ENCODE measurements at places on chromosomes 3 and 15.

GRCh38 chr15:39094116-39094515 is 486.8 kb upstream of the THBS1 start:
- peak; percentile 54 for DNase-seq

DNA sequence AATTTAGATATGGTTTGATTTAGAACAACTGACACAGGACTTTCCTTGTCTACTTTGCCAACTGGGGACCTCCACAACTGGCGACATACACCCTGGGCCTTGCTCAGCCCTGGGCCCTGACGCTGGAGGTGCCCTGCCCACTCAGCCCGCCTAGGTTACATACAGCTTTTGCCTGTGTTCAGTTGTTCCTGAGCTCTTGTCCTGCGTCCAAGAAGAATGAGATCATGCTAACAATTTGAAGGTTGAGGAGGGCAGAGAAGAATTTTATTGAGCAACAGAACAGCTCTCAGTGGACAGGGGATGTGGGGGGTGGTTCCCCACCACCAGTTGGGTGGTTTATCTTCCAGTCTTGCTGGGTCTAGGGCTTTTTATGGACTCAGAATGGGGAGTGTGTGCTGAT is 67.9 kb downstream of the IQCH start:
- DNase-seq: peak; percentile 25

GRCh38 chr3:115092220-115092791 is 54.8 kb downstream of the ZBTB20 start:
- peak; percentile 60 for DNase-seq

GRCh38 chr3:49199900-49200281 is 28.5 kb downstream of the KLHDC8B start:
- peak; percentile 9 for DNase-seq

DNA sequence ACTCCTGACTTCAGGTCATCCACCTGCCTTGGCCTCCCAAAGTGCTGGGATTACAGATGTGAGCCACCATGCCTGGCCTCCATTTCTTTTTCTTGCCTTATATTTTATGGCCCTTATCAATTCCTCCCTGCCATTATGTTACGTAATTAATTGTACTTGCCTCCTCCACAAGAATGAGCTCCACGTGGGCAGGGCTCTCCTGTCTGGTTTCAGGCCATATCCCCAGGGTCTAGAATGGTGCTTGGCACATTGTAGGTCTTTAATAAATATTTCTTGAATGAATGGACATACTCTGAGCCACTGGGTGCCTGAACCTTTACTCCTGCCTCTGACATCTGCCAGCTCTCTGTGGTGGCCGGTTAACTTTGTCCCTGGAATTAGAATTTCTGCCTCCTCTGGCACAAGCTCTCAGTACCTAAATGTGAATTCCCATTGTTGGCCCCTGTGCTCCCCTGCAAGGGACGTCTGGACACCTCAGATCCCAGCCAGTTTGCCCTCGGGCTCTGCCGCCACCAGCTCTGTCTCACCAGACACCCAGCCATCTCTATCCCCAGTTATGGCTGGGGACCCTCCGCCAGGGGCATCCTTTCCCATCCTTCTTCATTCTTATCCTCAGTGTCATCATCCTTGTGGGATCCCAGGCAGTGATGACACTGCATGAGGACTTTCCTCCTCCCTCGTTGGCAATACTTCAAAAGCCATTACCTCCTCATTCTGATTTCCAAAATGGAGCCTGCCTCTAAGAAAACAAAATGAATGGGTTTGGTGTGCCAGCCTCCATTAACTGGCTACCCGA is 165.6 kb upstream of the SMAD3 start:
- peak; percentile 87 for DNase-seq

- peak; percentile 90 for DNase-seq
These were observed at the start of gene COPG1 for GRCh38 chr3:129249284-129250065. COPG1 (plus strand) TSS chr3:129249606; CDS start chr3:129249710, 104 bp downstream.

DNA sequence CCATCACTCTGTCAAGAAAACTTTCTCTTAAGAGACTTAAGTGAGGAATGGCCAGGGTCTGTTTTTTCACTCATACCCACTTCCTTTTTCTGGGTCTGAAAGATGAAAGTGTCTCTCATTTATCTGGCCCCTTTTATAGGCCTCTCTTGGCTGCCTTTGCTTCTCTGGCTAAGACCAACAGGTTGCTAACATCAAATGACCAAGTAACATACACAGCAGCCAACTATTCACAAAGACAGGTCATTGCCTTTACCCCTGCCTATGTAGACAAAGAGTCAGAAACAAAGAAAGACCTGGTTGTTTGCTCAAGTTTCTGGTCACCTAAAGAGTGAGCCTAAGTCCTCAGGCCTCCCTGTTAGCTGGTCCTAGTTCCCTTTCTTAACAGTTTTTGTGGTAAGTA is 24.0 kb upstream of the CSTA start:
- DNase-seq: no peak

GRCh38 chr3:188266562-188267274 is 112.8 kb downstream of the LPP start:
- DNase-seq: peak; percentile 95

GRCh38 chr3:151537726-151538125 is 76.9 kb upstream of the IGSF10 start:
- DNase-seq: peak; percentile 68

- DNase-seq: no peak
These were observed 7.5 kb downstream of the EPHB1 start for GRCh38 chr3:134802428-134803050.

DNA sequence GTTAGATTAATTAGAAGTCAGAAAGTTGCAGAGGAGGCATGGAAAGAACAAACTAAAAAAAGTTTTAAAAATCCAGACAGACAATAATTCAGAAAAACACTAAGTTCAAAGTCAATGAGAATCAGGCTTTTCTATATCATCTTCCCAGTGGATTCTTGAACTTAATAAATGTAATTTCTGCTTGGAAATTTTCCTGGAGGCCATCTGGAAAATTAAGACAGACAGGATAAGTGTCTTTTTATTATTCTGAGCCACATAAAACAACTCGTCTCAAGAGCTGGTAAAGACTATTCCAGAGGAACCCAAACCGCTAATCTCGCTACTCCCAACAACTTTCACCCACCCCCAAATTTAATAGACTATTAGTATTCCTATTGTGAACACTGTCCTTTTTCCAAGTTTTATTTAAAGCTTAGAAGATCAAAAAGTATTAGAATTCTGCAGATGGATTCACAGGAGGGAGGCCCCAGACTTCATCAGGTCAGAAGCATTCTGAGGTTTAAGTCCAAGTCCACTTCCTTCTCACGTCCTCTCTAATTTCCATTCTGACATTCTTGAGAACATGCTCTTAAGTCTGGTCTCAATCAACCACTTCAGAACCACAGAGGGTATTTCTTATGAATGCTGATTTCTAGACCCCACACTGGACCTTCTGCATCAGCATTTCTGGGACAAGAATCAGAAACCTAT is 61.3 kb downstream of the ERC2 start:
- DNase-seq: no peak

DNA sequence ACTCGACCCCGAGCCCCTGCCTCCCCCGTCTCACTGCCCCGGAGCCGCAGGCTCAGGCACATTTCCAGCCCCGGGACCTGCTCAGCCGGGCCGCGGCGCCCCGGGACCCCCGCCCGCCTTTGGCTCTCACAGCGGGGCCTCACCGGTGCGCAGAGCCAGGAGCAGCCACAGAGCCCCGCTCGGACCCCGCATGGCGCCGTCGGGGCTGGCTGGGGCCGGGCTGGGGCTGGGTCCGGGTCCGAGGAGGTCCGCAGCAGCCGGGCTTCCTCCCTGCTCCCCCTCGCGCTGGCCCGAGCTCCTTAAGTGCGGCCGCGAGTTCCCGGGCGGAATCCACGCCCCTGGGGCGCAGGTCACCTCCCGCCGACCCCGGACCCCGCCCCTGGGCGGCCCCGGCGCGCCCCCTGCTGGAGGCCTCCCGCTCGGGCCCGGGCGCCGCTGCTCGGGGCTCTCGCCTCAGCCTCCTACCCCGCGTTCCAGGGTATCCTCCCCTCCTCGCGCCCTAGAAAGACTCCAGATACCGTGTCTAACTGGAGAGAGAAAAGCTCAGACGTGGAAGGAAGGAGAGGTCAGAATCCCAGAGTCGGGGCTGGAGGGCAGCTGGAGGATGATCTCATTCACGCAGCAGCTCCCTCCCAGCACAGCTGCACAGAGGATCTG is at the start of gene MELTF:
Gene MELTF (minus strand): TSS at position 307 of the 657 bp plus-strand sequence. CDS start 115 bp downstream, at position 192.
- DNase-seq: peak; percentile 55

GRCh38 chr3:50587373-50587772 is 18.1 kb downstream of the HEMK1 start:
- DNase-seq: no peak

GRCh38 chr15:76056931-76057330 is 2.9 kb upstream of the TMEM266 start:
- no peak for DNase-seq

- no peak for DNase-seq
These were observed 23.8 kb upstream of the GPR171 start for GRCh38 chr3:151226825-151227224.

DNA sequence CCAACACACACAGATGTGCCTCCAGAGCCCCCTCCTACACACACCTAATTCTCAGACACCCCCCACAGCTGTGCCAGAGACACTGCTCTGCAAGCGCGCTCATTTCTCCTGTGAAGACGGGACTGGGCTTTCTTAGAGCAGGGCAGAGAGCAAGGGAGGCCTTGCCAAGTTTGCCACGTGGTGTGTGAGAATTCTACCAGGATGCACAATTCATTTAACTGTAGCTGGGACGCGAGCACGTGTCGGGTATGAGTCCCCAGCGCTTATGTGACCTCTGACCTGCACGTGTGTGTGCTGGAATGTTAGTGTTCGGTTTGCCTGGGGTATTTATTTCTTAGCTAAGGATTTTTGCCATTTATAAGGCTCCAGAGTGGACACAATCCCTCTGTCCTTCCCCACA is 37.0 kb downstream of the FEM1B start:
- DNase-seq: no peak

DNA sequence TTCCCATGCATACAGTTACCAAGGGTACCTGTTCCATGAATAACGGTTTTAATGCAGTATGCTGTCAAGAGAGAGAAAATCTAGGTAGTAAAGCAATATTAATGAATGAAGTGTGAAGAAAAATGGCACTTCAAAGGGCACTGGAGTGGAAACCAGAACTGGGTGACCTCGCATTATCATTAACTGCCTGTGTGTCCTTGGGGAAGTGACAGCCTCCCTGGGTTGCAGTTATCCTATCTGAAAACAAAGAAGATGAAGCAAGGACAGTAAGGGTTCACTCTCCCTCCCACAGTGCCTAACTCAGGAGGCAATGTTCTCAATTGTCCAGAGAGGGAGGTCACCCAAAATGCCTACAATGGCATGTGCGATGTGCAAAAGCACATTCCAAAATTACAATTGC is 15.1 kb downstream of the MTHFS start:
- DNase-seq: no peak

DNA sequence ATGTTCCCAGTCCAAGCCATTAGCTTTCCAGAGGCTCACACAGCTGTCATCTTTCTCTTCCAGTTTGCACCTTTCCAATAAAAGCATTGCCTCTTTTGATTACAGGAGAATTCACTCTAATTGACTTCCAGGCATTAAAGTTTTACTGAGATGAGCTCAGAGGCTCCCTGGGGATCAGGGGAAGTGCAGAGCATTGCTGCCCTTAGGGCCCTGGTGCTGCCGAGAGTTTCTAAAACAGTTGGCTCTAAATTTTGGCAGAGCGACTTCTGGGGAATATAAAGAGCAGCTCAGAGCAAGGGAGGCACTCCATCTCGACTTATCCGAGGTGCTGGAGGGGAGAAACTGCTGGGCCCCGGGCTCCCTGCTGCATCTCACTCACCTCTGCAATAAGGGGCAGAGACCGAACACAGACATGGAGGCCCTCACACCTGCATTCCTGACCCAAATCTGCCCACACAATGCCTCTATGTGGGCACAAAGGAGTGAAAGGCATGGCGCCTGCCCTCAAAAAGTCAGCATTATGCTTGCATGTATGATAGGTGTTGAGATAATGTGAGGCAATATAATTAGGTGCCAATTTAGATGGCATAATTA is 61.7 kb downstream of the SCN11A start:
- peak; percentile 47 for DNase-seq

- no peak for DNase-seq
These were observed 50.4 kb downstream of the KLF13 start for GRCh38 chr15:31377030-31377429.

DNA sequence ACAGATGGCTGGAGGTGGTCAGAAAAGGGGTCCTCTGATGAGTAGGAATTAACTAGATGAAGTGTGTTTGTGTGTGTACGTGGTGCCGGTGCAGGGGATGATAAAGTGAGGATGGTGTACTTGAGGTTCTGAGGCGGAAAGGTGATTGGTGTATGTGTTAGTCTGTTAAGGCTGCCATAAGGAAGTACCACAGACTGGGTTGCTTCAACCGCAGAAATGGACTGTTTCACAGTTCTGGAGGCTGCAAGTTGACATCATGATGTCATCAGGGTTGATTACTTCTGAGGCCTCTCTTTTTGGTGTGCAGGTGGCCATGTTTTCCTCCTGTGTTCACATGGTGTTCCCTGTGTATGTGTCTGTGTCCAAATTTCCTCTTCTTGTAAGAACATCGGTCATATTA is 202.4 kb upstream of the RGMA start:
- DNase-seq: no peak

DNA sequence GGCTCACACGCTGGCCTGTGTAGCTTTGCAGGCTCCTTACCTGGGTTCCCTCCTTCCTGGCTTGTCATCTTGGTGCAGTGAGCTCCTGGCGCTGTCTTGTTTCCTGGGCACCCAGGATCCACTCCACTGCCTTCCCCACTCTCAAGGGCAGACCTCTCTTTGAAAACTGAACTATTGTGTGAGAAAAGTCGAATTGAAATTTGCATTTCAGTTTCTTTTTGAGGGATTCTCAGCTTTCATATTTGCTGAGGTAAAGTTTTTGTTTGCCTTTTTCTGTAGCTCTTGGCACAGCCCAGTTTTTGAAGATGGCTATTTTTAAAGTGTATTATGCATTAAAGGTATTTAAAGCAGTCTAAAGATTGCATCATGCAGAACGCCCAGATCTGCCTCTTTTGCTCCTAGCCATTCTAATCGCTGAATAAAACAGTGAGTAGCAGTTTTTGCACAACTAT is 70.1 kb downstream of the CCK start:
- DNase-seq: peak; percentile 29

- DNase-seq: no peak
These were observed 98.1 kb downstream of the LRRK1 start for GRCh38 chr15:101017093-101017754.

- DNase-seq: no peak
These were observed 220.1 kb downstream of the TBC1D2B start for GRCh38 chr15:77857419-77857818.

GRCh38 chr15:101692801-101693598 is 31.3 kb downstream of the TARS3 start:
- peak; percentile 14 for DNase-seq
